Naive thymus-derived CD8-positive, alpha-beta T cell (primary cell): ENCODE measurements at places on chromosomes 5 and 9. TPM values are rescaled to one million over a fixed set of nuclear protein-coding genes. Genes with fewer than 3 reads are reported as not detected.

C1QTNF3 gene
- total RNA-seq: 5.7 TPM

FABP6 gene
- not detected for total RNA-seq

EGR1 gene
- total RNA-seq: 2.2 TPM

DIPK1B gene
- 1.1 TPM for total RNA-seq

C9orf153 gene
- total RNA-seq: 1.1 TPM

RNF183 gene
- total RNA-seq: 0.23 TPM

JAKMIP2 gene
- 0.44 TPM for total RNA-seq

C5orf63 gene
- total RNA-seq: 23.7 TPM

GRCh38 chr5:63245271-63245670, 666.7 kb downstream of the LRRC70 start:
- DNase-seq: no peak

DNA sequence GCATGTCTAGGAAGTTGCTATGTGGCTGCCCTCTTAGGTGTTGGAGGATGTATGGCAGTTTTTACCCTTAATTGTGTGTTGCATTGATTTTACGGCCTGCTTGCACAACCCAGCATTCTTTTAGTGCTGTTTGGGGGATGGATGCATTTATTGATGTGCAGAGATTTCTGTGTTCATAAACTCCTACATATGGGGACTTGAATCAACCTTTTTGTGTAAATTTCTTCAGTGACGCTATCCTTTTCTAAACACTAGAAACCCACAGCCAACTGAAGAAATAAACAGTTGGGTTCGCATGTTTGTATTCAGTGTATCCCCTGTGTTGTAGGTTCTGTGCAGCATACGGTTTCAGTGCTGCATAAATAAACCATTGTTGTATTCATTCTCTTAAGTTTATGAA, 263.7 kb downstream of the RASEF start:
- no peak for DNase-seq

DNA sequence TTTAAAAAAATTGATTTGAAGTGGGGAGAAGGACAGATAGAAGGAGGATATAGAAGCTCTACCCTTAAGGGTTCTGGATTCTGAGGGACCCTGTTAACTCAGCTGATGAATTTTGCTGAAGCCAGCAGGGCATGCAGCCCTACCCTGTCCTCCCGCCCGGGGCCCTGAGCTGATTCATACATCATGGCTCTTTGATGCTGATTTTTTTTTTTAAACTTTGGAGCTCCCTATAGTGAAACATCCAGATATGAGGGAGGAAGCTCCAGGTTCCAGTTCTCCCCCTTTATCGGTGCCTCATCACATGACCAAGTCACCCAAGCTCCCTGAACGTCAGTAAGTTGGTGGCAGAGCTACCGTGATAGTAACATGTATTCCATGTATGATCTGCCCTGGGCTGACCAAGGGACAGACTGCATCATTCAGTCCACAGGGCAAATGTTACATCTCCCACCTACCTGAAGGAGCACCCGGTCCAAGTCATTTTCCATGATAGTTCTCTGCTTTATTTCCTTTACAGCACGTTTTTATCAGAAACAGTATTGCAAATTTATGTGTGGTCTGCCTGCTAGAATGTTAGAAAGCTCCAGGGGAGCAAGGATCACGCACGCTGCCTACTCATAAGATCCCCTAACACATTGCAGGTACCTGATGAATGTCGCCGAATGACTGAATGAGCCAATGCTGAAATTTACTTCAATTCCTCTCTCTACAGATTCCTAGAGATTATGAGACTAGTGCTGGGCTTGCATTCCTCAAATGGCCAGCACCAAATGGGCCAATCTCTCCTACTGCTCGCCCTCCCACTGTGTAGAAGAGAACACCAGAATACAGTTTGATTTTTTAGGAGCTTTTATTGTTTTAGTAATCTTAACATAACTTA, 25.9 kb downstream of the SPARC start:
- DNase-seq: no peak

DNA sequence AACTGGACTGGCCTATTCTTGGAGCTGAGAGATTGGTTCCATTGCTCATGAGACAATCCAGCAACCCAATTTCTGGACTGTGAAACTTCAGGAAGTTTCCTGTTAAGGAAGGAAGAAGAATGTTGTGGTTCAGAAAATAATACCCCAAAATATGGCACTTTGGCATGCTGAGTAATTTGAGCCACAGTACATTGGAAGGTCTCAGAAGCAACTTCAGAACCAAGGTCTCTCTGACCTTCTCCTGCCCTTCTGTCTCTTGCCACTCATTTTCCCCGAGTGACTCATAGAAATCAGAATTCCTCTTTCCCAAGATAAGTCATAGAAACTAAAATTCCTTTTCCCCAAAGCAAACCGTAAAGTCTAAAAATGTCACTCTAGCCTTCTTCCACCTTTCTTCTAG, 1366.1 kb downstream of the PTPRD start:
- no peak for DNase-seq

DNA sequence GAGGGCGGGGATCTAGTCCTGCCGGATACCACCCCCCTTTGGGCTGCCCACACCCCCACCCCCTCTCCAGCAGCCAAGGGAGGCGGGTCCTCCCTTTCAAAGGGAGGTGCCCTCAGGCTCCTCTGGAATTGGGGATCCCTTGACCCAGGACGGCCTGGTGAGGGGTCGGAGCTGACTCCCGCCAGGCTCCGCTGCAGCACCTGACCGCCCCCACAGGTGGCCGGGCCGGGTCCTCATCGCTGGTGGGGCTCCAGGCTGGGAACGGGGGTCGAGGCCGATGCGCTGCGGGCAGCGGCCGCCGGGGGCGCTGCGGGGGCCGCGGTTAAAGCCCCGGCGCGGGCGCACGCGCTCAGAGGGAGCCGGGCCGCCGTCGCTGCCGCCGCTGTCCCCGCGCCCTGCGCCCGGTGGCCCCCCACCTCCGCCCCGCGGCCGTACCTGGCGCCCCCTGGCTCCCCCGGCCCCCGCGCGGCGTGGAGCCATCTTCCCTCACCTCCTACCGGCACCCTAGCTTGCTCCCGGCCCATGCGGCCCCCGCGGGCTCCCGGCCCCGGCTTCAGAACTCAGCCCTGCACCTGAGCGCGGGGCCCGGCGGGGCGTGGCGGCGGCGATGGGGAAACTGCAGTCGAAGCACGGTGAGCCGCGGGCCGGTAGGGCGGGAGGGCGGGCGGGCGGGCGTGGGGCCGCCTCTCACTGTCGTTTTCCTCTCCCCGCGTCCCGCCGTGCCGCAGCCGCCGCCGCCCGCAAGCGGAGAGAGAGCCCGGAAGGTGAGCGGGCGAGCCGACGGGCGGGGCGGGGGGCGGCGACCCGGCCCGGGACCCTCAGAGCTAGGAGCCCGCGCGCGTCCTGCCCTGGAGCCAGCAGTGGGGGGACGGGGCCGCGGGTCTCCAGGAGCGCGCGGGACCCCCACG, at the start of gene NKD2:
NKD2 (plus strand) TSS at position 352 of the 908 bp plus-strand sequence; CDS start at position 608, 256 bp downstream.
- peak; percentile 63 for DNase-seq

DNA sequence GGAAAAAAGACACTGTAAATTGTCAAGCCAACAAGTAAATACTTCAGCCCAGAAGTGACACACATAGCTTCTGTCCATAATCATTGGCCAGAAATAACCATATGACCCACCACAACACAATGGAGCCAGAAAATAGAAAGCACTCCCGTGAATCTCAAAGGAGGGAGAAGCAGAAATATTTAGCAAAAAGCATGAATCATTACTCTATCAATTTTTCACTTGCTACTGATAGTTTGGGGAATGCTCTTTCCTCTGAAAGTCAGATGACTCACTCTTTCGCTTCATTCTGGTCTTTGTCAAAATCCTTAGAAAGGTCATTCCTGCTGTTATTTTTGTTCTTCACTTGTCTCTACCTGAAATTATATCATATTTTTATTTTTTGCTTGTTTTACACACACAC, 312.6 kb downstream of the TMEM232 start:
- DNase-seq: no peak

GRCh38 chr5:154737667-154738320, 17.4 kb upstream of the LARP1 start:
- DNase-seq: no peak

- no peak for DNase-seq
Measured at GRCh38 chr5:31452314-31452713, 79.6 kb downstream of the DROSHA start.

DNA sequence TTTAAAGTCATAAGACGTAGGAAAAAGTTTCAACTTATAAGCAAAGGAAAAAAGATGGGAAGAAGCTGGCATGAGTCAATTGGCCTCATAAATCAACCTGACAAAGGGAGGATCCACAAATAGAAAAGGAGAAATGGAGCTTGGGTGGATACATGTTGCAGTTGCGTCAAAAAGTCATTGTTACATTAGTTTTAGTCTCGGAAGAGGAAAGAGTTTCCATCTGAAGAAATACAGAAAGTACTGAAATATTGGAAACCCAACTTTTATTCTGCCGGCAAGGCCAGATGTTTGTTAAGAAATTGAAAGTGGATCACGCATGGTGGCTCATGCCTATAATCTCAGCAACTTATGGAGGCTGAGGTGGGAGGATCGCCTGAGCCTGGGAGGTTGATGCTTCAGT, 11.3 kb upstream of the TIMD4 start:
- DNase-seq: no peak

DNA sequence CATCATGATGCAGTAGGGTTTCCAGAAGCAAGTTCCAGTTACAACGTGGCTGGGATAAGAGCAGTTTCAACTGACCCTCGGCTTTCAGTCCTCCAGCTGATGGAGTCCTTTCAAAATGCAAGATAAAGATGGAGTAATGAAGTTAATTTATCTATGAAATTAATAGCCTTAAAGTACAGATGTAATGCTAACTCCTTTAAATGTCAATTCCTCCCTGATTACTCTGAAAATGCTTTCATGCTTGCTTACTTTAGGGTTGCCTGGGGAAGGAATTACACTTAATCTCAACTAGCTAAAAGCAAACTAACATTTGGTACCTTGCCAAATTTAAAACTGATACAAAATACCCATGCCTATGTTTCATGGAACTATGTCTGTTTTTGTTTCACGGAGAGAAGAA, 178.4 kb downstream of the KIAA0825 start:
- no peak for DNase-seq

DNA sequence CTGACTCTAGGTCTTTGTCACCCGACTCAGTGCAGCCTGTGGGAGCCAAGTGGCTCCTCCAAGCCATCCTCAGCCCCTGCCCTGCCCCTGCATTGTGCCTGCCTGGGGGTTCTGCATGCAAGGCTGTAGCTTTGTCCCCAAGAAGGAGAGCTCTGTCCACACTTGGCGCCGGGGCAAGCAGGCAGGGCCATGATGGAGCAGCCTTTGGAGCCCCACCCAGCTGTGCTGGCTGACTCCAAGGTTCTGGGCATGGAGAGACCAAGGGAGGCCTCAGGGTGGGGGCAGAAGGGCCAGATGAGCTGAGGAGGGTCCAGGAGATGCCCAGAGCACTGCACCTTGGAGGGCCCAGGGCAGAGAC, 226.2 kb downstream of the CACNA1B start:
- no peak for DNase-seq

DNA sequence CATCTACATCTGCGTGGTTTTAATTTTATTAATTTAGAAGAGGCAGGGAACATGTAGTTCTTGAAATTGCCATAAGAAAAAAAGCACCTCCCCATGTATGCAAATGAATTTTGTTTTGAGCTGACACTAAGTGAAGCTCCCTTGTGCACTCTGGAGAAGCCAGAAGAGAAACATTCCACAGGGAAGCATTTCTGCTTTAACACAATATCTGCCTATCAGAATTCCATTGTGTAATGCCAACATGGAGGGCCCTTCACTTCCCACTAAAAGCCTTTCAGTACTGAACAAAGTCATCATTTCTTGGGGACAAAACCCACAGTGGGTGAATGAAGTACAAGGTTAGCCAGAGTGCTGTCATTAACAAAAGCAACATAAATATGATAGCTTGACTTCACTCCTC, 59.7 kb downstream of the PRELID2 start:
- DNase-seq: no peak

GRCh38 chr5:3671337-3671736, 75.7 kb downstream of the IRX1 start:
- DNase-seq: no peak
